CD4-positive, alpha-beta T cell treated with Interleukin-1 beta for 1 hour (primary cell): ENCODE measurements at places on chromosomes 1 and 21.

GRCh38 chr21:38796424-38796823, 9.3 kb upstream of the ETS2 start:
- no peak for DNase-seq

GRCh38 chr1:63892632-63893395, 119.0 kb downstream of the ROR1 start:
- DNase-seq = peak; percentile 76

DNA sequence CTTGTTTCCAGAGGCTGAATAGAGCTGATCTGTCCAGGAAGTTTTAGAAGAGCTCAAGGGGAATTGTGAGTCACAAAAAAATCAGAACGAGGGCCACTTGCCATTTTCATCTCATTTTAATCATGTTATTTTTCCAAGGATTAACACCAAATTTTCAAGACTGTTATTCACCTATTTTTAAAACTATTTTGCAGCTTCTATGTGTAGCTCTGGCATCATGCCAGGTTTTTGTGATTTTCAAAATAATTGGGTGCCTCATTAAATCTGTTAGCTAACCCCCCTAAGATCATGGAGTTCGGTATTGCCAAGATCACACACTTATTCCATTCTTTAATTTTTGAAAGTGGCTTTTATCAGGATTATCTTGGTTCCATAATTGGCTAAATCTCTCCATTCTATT, 90.9 kb downstream of the RGS7 start:
- no peak for DNase-seq

GRCh38 chr1:235563513-235564061, 59.3 kb upstream of the B3GALNT2 start:
- DNase-seq = no peak

DNA sequence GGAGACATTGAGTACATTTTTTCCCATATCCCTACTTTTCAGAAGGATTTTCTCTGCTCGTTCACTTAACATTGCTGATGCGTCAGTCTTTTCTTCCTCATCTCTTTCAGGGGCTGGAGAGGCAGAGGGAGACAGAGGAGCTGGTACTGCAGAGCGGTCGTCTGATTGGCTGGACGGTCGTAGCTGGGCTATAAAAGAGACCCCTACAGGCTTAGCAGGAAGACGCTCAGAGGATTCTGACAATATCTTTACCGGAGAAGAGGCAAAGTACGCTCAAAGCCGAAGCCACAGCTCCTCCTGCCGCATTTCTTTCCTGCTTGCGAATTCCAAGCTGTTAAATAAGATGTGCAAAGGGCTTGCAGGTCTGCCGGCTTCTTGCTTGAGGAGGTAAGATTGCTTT, at the start of gene RGS4:
Gene RGS4, plus strand, starts transcription at position 220 of the 400 bp plus-strand sequence. Its CDS starts 124 bp downstream, at position 344.
- DNase-seq = no peak

- no peak for DNase-seq
These were observed 14.6 kb upstream of the ZMYM4 start for GRCh38 chr1:35253941-35254340.

- no peak for DNase-seq
These were observed 58.9 kb upstream of the LAPTM5 start for GRCh38 chr1:30816211-30817076.

- DNase-seq = peak; percentile 95
These were observed 409 bp upstream of the HOOK1 start for GRCh38 chr1:59814180-59814900.

DNA sequence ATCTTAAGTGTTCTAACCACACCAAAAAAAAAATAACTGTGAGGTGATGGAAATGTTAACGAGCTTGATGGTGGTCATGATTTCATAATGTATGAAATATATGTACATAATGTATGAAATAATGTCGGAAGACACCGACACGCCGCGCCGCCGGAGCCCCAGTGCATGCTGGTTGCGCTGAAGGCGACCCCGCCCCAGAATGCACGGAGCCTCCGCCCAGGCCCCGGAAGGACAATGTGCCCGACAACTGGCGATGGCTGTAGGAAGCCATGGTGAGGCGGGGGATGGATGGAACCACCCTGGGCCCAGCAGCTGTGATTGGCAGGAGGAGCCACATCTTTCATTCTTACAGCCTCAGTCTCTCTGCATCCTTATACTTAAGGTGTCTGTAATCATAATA, 7.4 kb downstream of the OR2T10 start:
- no peak for DNase-seq

DNA sequence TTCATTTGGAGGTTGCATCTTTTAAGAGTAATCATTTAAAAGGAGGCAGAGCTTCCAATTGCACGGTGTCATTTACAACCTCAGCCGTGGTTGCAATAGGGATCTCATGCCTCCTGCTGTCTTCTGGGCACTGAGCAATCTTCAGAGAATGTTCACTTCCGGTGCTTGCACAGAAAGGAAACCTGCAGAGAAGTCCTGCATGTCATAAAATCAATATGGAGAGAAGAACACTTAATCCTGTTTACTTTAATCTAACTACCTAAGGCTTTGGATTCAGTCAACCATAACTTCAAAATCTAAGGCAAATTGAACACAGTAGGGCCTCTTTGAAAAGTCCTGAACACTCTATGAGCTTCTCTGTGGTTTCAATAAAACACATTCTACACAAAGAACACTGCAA, 11.3 kb upstream of the MAP10 start:
- DNase-seq = peak; percentile 8

- DNase-seq = peak; percentile 44
These were observed 182.5 kb upstream of the SGIP1 start for GRCh38 chr1:66351478-66351877.

DNA sequence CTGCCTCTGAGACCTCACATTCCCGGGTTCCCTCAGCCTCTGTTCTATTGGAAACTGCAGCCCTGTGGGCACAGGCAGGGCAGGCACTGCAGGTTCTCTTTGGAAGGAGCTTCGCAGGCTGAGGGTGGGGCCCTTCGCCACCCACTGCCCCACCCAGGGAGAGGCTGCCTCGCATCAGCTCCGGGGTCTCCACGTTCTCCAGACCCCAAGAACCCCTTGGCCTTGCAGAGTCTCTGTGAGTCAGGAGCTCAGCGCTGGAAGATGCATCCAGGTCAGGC, 8.6 kb upstream of the C1orf159 start:
- DNase-seq = no peak

GRCh38 chr1:83596331-83596730, 402.6 kb downstream of the TTLL7 start:
- DNase-seq = no peak

GRCh38 chr1:161494091-161494735, 11.0 kb upstream of the FCGR2A start:
- DNase-seq = no peak

DNA sequence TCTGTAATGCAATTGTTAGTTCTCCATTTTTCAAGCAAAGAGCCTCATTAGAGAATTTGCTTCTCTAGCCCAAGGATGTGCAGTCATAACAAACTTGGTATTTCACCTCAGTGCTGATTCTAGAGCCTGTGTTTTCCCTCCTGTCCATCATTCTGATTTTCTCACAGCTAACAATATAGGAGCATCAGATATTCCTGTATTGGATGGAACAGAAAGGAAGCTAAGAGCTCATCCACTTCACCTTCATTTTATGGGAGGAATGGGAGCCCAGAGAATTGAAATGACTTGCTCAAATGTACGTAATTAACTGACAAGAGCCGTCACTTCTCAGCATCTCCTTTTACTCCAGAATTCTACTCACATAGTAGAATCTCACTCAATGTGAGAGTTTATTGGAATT, 96.6 kb downstream of the EDEM3 start:
- no peak for DNase-seq

- DNase-seq = no peak
These were observed 422.9 kb downstream of the SETD4 start for GRCh38 chr21:35637431-35637830.

GRCh38 chr1:221837896-221838295, 96.0 kb upstream of the DUSP10 start:
- DNase-seq = no peak

GRCh38 chr1:109248797-109249629, at the start of gene CELSR2:
TSS of gene CELSR2 (plus strand) at chr1:109249539. CDS start at chr1:109250080, 541 bp downstream.
- DNase-seq = peak; percentile 66

GRCh38 chr21:39625211-39625895, 12.6 kb downstream of the B3GALT5 start:
- DNase-seq = no peak

DNA sequence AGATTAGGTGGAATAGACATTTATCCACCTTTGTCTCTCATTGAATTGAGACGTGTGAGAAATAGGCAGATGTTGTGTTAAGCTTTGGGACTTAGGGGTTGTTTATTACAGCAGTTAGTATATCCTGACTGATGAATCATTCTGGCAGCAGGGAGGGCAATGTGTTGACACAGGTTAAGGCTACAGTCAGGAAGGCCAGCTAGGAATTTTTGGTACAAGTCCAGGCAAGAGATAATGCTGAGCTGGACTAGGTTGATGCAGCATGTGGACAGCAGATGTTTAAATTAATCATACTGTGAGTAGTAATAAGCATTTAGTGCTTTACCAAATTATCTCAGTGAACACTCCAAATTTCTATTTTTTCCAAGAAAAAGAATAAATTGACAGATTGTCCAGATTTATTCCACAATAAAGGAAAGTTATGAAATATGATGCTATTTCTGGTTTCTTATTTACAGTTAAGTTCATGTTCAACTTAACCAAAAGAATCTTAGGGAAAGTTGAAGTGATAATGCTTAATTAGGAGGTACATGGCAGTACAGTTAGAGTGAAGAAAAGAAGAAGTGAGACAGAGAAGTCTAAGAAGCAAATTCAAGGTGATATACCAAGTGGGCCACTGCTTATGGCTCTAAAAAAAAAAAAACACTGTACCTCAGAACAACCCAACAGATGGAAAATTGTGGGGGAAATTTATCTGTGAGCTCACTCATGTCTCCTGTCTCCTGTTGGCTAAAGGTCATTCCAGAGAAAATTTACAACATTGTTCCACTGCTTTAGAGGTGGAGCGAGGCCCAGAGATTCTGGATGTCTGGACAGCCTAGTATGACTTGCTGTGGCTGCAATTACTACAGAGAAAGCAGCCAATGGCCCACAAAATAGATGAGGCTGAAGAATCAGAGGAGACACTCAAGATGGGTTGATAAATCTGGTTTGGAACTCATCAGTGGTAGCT, 102.7 kb upstream of the C21orf91 start:
- DNase-seq = no peak

GRCh38 chr1:15953791-15954241, 22.1 kb downstream of the ZBTB17 start:
- DNase-seq = no peak

DNA sequence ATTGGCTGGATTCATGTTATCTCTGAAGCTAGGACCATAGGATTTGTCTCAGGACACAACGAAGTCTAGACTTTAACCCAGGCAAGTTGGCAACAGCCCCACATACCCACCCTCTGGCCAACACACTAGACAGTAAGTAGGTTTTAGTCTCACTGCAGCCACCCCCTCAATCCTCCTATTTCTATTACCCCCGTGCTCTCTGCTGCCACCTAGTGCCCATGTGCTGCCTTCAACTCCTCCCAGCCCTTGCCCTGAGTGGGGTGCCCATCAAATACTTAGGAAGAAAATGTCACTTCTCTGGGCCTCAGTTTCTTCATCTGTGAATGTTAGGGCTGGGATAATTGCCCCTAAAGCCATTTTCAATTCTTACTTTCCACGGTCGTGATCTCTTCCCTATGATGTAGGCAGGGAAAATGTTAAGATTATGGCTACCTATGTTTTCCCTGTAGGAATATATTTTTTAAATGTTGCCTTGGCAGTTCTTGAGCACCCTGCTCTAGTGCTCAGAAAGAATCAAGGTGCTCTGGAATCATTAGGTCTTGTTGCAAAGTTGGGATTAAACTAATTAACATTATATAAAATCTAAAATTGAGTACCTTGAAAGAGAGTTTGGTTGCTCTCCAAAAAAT, 213.0 kb downstream of the LMX1A start:
- DNase-seq = no peak

- no peak for DNase-seq
These were observed 8.8 kb upstream of the CTBS start for GRCh38 chr1:84582802-84583587.

- DNase-seq = no peak
These were observed 458.3 kb upstream of the BRINP3 start for GRCh38 chr1:190935925-190936324.

DNA sequence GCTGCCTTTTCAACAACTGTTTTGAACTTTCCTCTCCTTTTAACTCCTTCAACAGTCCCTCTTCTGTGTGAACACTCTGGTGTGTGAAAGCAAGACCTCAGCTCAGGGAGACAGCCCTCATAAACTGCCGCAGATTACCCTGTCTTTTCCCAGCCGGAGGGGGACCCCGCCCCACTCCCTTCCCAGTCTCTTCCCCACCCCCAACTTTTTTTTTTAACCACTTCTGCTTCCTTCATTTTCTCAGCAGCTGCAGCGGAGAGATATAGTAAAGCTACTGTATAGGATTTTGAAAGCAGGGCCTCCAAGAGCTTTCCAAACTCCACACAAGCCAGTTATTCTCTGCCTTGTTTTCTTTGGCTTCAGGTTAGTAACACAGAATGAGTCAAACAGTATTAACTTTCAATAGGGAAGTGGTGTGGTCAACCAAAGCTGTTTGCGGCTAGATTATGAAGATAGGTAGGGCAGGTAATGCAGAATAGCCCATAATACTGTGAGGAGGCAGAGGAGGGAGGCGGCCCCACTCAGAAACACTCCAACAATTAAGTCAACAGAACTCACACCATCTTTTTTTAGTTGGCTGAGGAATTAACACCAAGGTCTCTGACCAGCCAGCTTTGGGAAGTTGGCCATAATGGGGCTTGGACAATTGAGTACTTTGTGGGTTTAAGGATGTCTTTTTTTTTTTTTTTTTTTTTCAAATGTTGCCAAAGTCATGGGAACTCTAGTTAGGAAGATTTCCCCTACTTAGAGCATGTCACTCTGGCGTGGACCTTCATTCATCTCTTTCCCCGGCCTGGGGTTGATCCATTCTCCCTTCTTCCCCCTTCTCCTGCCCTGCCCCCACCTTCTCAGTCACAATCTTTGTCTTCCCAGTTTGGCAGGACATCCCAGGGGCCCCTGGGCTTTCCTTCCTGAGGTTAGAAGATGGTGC, 177.0 kb downstream of the CLIC6 start:
- DNase-seq = peak; percentile 9

- DNase-seq = no peak
These were observed 22.6 kb downstream of the RCAN1 start for GRCh38 chr21:34592120-34592955.

GRCh38 chr1:92808381-92808780, 23.5 kb upstream of the RPL5 start:
- DNase-seq = no peak
